ENCODE measurements at places on chromosomes 7 and 10. TPM values are rescaled to one million over a fixed set of nuclear protein-coding genes. Genes with fewer than 3 reads are reported as not detected.

GRCh38 chr7:151246102-151246850 is 2.2 kb downstream of the SMARCD3 start:
- no peak for DNase-seq

- no peak for DNase-seq
Measured at GRCh38 chr10:47214520-47214919, 85.5 kb upstream of the GDF10 start.

BHLHA15 gene
- total RNA-seq = 1.8 TPM

- no peak for DNase-seq
Measured at GRCh38 chr10:132396494-132397035, 435 bp upstream of the PWWP2B start.

ADRA2A gene
- 0.19 TPM for total RNA-seq

GRCh38 chr10:34884272-34884952 is 69.3 kb upstream of the PARD3 start:
- no peak for DNase-seq

DNA sequence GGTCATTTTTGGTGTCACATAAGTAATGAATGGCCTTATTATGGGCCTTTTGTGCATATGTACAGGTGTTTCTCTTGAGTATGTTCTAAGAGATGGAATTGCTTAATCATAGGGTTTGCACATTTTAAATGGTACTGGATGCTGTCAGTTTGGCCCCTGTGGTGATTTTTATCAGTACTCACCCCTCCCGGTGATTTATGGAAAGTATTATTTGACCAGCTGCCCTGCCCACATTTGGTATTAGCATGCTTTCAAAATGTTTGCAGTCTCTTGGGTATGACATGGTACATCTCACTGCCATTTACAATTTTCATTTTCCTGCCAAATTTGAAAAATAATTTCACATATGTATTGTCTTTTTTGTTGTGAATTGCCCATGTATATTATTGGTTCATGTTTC is 427.7 kb downstream of the LRMDA start:
- no peak for DNase-seq

RPEL1 gene
- not detected for total RNA-seq

IL2RA gene
- 1.6 TPM for total RNA-seq

GRID1 gene
- 0.14 TPM for total RNA-seq

- DNase-seq = no peak
Measured at GRCh38 chr10:99775850-99776249, 6.6 kb upstream of the ABCC2 start.

DNA sequence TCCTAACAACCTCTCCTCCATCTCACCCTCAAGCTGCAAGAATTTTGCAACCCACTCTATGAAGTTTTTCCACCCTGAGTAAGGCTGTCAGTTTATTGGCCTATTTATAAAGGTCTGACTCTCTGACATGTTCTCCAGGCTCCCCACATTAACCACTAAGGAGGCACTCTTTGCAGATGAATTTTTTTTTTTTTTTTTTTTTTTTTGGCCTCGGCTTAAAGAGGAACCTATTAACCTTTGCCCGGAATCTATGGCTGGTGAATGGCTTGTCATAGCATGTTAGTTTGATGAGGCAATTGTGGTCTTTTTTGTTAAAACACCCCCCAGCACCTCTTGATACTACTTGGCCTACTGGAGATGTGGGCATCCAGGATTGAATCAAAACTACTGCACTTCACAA is 57.1 kb downstream of the TBXAS1 start:
- DNase-seq = no peak

GRCh38 chr7:133888061-133888930 is 238.8 kb upstream of the LRGUK start:
- DNase-seq = no peak

DNA sequence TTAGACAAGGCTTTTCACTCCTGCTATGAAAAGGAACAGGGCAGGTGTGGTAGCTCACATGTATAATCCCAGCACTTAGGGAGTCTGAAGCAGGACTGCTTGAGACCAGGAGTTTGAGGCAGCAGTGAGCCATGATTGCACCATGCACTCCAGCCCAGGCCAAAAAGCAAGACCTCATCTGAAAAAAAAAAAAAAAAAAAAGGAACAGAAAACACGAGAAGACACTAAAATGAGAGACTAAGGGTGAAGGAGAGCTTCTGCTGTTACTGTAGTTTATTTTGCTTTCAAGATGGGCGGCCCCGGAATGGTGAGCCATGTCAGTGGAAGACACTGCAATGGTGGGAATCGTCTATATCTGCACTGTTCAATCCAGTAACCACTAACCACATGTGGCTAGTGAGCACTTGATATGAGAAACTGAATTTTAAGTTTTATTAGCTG is 9.9 kb downstream of the PIP4K2A start:
- no peak for DNase-seq

MACROH2A2 gene
- total RNA-seq = 3.3 TPM

DNA sequence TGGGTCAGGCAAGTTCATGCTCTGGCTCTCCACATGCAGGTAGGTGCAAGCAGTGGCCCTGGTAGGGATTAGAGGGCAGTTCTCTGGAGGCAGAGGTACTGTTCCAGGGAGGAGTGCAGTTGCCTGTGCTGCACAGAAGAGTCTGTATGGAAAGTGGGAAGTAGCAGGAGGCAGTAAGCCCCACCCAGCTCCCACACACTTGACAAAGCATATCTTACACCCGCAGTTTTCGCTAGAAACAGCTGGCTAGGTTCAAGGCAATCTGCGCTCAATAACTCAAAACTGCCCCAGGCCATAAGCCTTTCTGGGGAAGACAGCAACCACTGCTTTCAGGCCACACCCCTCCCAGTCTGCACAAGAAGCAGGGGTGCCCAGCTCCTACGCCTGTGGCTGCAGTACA is 33.1 kb upstream of the ARMC3 start:
- DNase-seq = no peak

DNA sequence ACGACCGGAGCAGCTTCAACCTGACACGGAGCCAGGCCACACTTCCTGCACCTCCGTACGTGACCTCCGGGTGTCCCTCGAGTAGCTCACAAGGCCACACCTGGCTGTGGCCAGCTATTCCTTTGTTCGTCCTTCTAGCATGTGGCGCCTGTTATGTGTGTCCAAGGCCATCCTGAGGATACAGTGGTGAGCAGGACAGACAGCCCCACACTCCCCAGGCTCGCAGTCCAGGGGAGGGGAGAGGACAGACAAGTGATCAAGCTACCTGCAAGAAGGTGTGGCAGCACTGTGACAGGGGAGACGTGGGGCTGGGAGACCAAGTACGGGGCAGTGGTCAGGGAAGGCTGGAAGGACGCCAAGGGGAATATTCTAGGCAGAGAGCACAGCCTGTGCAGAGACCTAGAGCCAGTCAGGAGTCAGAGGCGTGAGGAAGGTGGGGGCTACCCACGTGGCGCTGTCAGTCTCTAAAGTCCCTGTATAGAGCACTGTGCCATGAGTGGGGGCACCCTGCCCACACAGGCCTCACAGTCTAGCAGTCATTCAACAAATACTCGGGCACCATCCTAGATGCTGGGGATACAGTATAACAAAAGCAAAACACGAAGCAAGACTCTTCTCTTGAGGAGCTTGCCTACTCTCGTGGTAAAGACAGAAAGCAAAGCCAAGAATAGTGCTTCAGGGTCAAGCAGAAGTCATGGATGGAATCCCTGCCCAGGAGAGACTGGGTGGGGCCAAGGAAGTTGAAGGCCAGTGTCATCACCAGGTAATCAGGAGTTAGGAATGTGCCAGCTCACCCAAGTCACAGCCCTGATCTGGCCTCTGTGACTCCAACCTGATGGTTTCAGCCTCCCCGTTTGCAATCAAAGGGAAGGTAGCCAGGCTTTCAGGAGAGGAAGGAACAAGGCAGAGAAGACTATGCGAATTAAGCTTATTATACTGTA is 58.6 kb downstream of the PROSER2 start:
- no peak for DNase-seq

IKZF5 gene
- 6.4 TPM for total RNA-seq

OR2A5 gene
- 0.28 TPM for total RNA-seq

SPDYE9 gene
- total RNA-seq = not detected

DNA sequence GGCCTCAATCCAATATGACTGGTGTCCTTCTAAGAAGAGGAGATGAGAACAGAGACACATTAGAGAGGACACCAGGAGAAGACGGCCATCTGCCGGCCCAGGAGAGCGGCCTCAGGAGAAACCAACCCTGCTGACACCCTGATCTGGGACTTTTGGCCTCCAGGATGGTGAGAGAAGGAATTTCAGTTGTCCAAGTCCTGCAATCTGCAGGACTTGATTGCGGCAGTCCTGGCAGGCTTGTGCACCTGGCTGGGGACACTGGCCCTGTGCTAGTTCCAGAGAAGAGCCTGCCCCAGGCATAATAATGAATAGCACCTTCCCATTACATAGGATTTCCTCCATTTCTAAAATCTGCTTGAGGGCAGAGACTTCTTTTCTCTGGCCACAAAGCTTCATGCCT is 409.9 kb upstream of the SHH start:
- DNase-seq = peak; percentile 17

GRCh38 chr10:98274562-98274961 is 6.6 kb upstream of the LOXL4 start:
- no peak for DNase-seq

ANTXRL gene
- total RNA-seq = not detected

KCNH2 gene
- total RNA-seq = 74.6 TPM

DNA sequence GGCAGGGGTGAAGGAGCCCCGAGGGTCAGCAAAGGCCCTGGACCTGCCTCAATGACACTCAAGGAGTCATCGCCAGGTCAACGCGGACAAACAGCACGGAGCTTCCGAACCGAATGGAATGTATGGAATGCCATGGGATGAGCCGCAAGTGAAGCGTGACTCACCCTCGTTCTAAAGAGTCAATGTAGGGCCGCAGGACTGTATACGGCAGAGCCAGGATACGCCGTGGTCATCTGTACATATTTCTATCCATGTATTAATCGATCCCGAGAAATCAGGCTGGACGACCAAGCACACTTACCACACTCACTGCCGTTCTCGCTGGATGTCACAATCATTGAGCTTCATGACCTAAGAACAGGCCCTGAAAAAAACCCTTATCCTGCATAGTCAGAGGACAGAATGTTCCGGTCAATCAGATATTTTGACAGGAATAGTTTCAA is 4.3 kb downstream of the SNX8 start:
- no peak for DNase-seq

JCAD gene
- total RNA-seq = 1.1 TPM

- DNase-seq = no peak
Measured at GRCh38 chr7:138170298-138170697, 94.0 kb downstream of the AKR1D1 start.

- DNase-seq = no peak
Measured at GRCh38 chr7:13099154-13099795, 411.8 kb downstream of the ARL4A start.

GRCh38 chr10:69320521-69320920 is 42.2 kb downstream of the HK1 start:
- no peak for DNase-seq

- DNase-seq = no peak
Measured at GRCh38 chr7:108049962-108050361, 47.0 kb upstream of the LAMB1 start.

- DNase-seq = no peak
Measured at GRCh38 chr10:92773776-92774175, 74.5 kb upstream of the EXOC6 start.

Measured in liver (tissue), 10 donors.